Activated CD8-positive, alpha-beta T cell treated with anti-CD3 and anti-CD28 coated beads for 36 hours (primary cell): ENCODE measurements at places on chromosomes 3 and 15. TPM values are rescaled to one million over a fixed set of nuclear protein-coding genes. Genes with fewer than 3 reads are reported as not detected.

DNA sequence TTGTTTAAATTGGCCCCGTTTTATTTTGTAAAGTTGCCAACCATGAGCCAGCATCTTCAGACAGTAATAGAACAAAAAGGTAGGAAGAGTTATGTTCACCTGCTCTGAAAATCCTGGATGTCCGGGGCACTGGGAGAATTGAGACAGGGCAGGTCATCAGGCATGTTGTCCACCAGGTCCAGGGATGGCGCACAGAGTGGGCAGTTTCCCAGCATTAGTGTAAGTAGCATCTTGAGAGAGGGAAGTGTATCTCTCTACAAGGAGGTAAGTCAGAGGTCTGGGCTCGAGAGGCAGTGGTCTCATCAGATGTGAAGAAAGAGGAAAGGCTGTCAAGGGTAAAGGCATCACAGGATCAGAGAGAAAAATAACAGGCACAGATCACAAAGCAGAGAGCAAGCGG lies 339.4 kb downstream of the CLSTN2 start:
- no peak for DNase-seq
- no peaks in the 10 kb centered on the region for H3K4me1 ChIP-seq
- H3K4me3 ChIP-seq, result no peak overlapping the region
- peaks cover 4% of the 10 kb centered on the region for H3K27me3 ChIP-seq

DNA sequence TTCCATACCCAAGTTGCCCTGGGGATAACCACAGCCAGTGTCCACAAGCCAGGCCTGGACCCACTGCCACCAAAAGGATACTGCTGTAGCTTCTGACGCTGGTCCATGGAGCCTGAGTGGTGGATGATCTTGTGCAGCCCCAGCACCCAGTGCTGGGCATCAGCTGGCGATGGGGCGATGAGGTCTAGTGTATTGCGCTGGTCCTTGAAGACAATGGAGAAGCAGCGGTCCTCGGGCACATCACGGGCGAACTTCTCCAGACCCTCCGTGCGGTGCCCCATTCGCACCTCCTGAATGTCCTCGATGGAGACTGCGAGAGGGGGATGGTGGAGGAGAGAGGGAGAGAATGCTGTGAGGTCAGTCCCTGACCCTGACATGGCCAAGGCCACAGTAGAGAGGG lies 13.0 kb downstream of the PLCD1 start:
- DNase-seq, result no peak
- no peaks in the 10 kb centered on the region for H3K4me1 ChIP-seq
- no peak overlapping the region for H3K27ac ChIP-seq
- peaks cover 27% of the 10 kb centered on the region for H3K36me3 ChIP-seq

DNA sequence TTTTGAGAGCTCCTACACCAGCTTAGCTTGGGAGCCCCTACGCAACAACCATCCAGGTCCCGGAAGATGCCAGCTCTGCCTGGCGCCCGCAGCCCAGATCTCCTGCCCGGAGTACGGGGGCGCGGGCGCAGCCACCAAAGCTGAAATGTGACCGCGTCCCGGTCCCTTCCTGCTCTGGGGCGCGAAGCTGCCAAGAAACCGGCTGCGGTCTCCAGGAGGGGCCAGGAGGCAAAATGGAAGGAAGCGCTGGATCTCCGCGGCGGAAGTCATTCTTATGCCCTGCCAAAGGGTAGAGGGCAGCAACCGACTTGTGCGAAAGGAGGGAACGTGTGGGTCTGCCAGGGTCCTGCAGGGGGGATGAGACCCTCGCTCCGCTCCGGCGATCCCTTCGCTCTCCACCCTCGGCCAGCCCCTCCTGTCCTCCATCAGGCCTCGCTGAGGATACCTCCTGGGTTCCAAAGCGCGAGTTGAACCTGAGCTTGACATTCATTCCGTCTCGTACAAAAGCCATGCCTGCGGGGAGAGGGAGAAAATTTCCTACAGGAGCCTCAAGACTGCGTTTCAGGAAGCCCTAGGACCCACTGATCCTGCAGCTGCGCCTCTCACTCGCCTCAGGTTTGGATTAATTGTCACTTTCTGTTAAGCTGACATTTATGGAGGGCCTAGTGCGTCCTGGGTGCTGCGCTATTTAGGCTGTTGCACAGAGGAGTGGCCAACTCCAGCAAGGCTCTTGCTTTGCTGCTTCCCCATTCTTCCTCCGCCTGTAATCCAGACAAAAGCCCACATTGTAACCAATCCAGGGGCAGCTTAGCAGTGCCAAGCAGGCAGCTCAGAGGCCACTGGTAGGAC lies 98.3 kb upstream of the VGLL3 start:
- peak overlapping the region; percentile 57 for H3K4me3 ChIP-seq
- H3K4me1 ChIP-seq, result peaks cover 8% of the 10 kb centered on the region
- H3K27ac ChIP-seq, result no peak overlapping the region
- no peaks in the 10 kb centered on the region for H3K36me3 ChIP-seq
- H3K27me3 ChIP-seq, result peaks cover 6% of the 10 kb centered on the region

- H3K4me1 ChIP-seq, result no peaks in the 10 kb centered on the region
- H3K4me3 ChIP-seq, result no peak overlapping the region
- H3K27me3 ChIP-seq, result no peaks in the 10 kb centered on the region
- H3K36me3 ChIP-seq, result no peaks in the 10 kb centered on the region
- DNase-seq, result no peak
- no peak overlapping the region for H3K27ac ChIP-seq
Observed at GRCh38 chr3:89787485-89787884, 680.1 kb downstream of the EPHA3 start.

GRCh38 chr3:69063636-69064035 lies 11.5 kb upstream of the TMF1 start:
- H3K27me3 ChIP-seq, result no peaks in the 10 kb centered on the region
- H3K27ac ChIP-seq, result peak overlapping the region; percentile 52
- no peak for DNase-seq
- H3K4me1 ChIP-seq, result peaks cover 48% of the 10 kb centered on the region

GRCh38 chr3:184156522-184156955 lies 1.4 kb downstream of the DVL3 start:
- peaks cover 4% of the 10 kb centered on the region for H3K36me3 ChIP-seq
- peak overlapping the region; percentile 96 for H3K4me3 ChIP-seq
- H3K27ac ChIP-seq, result peak overlapping the region; percentile 82
- DNase-seq, result no peak

DNA sequence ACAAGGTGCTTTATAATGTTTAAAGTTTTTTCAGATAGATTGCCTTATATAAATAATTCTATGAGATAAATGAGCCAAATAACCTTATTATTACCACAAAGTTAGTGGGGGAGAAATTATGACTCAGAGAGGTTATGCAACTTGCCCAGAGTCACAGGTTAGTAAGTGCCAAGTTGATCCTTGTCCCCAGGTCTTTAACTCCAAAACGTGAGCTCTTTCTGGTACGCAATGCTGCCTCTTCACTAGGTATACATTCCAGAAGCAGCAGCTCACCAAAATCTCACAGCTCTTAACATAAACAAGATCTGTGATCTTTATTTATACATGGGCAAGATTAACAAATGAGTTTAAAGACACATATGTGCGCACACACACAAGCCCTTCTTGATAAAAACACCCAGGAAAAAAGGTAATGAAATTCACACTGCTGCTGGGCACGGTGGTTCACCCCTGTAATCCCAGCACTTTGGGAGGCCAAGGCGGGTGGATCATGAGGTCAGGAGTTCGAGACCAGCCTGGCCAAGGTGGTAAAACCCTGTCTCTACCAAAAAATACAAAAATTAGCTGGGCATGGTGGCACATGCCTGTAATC lies 59.8 kb upstream of the NR2F2 start:
- peaks cover 4% of the 10 kb centered on the region for H3K27me3 ChIP-seq
- no peak overlapping the region for H3K27ac ChIP-seq
- H3K4me3 ChIP-seq, result no peak overlapping the region
- DNase-seq, result no peak
- H3K4me1 ChIP-seq, result peaks cover 2% of the 10 kb centered on the region

DNA sequence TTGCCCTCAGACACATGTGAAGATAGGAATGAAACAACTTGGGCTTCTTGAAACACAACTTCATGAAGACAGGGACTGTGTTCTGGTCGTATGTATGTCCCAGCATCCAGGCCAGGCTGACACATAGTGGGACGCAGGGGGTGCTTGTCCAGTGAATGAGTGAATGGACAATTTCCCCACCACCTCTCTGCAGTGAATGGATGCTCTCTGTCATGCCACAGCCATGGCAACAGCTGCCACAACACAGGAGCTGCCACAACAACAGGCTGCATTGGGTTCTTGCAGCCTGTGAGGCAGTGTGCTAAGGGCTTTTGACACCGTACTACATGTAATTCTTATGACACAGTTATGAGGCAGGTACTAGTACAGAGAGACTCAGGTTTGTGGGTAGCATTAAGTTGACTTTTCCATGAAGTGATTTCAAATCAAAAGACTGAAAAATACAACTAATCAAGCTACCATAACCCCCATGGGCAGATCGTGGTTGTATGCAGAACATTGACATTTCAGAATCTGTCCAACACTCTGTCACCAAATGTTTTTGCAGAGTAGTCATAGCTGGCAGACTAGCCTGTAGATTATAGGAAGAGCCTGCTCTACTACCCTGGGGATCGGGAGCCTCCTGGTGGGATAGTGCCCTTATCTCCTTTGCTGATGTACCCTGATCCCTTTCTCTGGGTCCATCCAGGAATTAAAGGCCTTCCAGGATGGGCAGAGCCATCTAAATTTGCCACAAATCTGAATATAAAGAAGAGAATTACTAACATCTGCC lies 40.8 kb downstream of the CLSTN2 start:
- no peak overlapping the region for H3K27ac ChIP-seq
- no peak overlapping the region for H3K4me3 ChIP-seq

DNA sequence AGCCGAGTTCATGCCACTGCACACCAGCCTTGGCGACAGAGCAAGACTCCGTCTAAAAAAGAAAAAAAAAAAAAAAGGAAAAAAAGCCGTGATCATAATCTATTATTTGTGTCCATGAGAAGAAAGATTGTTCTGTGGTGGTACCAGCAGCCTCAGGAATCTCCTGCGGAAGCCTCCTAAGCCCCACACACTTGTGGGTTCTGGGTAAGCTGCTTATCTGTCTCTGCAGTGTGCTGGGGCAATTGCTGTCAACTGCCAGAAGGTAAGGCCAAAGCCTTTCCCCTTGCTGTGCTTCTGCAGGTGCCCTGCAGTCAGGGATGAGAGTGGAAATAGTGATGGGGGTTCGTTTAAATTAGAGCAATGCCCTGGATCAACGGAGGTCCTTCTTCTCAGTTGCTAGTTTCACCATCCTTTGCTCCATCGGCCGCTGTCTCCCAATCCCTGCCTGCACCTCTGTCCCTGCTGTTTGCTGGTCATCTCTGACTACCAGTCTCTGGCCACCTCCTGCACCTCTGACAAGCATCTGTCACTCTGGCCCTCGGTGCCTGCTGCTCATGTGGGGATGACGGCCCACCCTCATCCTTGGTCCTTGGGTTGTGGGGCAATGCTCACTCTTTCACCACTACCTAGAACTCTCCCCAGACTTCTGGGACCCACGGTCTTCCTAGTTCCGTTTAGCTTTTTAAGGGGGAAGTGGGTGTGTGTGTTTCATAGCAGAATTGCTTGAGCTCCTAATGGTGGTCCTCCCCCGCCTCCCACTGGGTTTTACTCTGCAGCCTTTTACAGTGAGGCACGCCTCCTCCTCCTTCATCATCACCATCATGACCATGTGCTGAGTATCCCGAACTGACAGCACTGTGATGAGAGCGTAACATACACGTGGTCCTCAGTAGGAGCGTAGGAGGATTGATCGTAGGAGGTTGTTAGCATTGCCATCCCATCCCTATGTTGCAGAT lies 25.5 kb downstream of the CHRD start:
- H3K4me1 ChIP-seq, result no peaks in the 10 kb centered on the region
- no peak for DNase-seq
- no peak overlapping the region for H3K27ac ChIP-seq

DNA sequence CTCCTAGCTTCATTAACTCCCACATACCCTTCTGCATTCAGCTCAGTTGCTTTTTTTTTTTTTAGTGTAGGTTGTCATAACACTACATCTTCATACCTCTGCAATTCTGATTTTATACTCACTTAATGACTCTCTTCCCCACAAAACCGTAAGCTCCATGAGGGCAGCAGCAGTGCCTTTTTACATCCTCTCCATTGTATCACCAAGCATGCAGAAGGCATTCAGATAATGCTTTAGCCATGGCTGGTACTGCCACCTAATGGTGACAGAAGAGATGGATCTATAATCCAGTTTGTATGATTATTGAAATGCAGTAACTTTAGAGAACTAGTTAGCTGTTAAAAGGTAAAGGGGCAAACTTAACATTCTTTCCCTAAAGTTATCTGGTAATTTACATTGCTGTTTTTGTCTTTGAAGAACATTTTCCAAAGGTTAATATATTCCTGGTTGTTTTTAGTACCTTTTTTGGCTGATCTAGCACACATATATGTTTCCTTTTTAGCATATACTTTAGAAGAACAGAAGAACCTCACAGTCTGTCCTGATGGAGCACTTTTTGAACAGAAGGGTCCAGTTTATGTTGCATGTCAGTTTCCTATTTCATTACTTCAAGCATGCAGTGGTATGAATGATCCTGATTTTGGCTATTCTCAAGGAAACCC lies 36.8 kb downstream of the ATP1B3 start:
- DNase-seq, result peak; percentile 67
- H3K27me3 ChIP-seq, result no peaks in the 10 kb centered on the region
- H3K4me1 ChIP-seq, result peaks cover 4% of the 10 kb centered on the region
- peaks cover 59% of the 10 kb centered on the region for H3K36me3 ChIP-seq

DNA sequence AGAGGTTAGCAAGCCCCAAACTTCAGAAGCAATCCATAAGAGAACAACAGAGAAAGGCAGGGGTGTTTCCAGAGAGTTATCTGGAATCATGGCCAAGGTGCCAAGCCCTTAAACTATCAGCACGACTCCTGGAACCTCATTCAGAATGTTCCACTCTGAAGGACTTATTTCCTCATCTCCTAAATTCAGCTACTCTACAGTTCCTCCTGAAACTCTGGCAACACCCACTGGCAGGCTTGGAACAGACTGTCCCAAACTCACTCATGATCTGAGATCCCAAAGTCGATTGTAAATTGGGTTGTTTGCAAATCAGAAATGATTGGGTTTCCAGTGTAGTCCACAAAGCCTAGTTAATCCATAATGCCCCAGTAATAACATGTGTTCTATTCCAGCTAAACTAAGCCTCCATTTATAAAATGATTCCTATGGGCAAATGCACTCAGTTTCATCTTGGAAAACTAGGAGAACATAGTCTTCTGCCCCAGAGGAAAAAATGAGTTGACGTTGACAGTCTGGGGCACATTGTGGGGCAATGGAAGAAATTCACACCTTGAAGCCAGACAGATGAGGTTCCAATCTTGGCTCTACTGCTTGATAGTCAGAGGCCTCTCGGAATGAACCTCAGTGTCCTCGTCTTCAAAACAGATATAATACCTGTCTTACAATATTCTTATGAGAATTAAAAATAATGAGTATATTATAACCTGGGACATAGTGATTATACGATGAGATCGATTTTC lies 65.9 kb downstream of the SLCO2A1 start:
- no peaks in the 10 kb centered on the region for H3K4me1 ChIP-seq
- no peak for DNase-seq
- H3K27ac ChIP-seq, result no peak overlapping the region
- no peak overlapping the region for H3K4me3 ChIP-seq

DNA sequence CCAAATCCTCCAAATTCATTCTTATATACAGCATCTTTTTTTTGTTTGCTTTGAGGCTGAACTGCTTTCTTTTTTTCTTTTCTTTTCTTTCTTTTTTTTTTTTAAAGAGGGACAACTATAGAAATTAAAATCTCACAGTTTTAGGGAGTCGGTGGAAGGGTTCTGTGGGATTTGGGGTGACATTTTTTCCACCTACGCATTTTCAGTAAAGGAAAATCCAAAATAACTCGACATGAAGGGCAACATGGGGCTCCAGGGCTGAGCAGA lies 3.0 kb upstream of the FEZF2 start:
- peaks cover 89% of the 10 kb centered on the region for H3K27me3 ChIP-seq
- no peaks in the 10 kb centered on the region for H3K36me3 ChIP-seq
- no peak overlapping the region for H3K4me3 ChIP-seq
- no peak overlapping the region for H3K27ac ChIP-seq
- peaks cover 5% of the 10 kb centered on the region for H3K4me1 ChIP-seq

Gene GUCA1C
- total RNA-seq, result not detected

Gene UNC45A
- total RNA-seq, result 66.8 TPM

Gene GATA2
- not detected for total RNA-seq

Gene CCR8
- total RNA-seq, result 0.56 TPM
